ENCODE measurements at places on chromosomes 16 and 17.

DNA sequence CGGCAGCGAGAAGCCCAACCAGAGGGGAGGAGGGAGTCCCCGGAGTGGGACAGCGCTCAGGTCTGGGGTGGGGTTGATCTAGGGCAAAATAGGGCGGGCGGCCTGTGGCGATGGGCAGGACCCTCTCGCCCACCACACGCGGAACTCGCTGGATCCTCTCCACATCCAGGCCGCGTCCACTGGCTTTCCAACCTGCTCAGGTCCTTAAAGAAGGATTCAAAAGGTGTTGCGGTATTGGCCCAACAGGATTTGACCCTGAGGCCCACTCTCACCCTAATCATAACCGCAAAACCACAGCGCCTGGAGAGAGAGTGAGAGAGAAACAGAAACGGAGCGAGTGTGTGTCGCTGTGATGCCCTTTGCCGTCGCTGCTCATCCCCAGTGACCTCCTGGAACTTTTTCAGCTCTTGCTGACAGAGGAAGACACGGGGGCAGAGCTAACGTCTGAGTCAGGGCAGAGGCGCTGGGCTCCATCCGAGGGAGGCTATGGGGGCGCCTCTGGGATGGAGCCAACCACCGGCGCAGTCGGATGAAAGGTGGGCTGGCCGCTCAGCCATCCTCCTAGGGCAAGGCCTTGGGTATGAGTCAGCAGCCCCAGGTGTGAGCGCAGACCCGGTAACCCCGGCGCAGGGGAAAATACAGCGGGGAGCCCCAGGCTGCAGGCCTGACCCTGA, 16.7 kb upstream of the OR1F1 start:
- DNase-seq: peak; percentile 62

- no peak for DNase-seq
Observed at GRCh38 chr17:62186841-62187240, 121.8 kb upstream of the MED13 start.

GRCh38 chr16:67436640-67437193, 5.8 kb downstream of the HSD11B2 start:
- DNase-seq: no peak

DNA sequence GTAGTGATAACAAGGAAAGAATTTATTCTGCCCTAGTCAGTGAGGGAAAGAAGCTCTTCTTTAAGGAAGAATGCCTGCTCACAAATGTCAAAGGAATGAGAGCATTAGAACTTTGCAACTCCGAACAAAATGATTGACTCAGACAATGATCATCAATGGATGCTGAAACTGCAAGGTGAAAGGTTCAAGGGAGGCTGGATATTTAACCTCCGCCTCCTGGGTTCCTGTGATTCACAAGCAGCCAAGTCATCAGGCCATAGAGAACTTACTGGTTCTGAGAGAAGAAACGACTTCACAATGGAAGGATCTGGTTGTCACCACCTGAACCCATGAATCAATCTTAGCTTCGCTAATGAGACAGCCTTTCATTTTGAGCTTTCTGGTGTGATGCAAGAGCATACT, 16.0 kb upstream of the SCNN1B start:
- no peak for DNase-seq

- no peak for DNase-seq
Observed at GRCh38 chr16:17481736-17482135, 11.0 kb upstream of the XYLT1 start.

DNA sequence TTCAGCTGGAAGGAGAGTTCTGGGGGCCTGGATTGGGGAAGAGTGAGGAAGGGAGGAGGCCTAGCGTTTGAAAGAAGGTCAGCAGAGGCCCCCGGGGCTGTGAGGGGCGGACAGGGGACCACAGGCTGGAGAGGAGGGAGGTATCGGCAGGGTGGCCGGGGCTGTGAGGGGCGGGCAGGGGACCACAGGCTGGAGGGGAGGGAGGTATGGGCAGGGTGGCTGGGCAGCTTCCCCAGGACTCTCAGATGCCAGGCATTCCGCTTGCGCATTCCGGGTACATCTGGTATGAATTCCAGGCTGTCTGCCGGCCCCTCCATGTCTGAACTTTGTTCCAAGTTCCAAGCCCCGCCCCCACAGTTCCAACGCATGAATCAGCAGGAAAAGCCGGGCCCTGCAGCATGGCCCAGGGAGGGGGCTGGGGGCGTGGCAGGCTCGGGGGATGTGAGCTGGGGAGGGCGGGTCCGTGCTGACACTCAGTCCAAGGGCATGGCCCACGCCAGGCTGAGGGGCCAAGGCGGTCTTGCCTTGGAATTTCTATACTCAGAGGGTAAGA, 4.3 kb upstream of the TLCD2 start:
- peak; percentile 87 for DNase-seq

- peak; percentile 88 for DNase-seq
Observed at GRCh38 chr16:58336332-58337089, 41.7 kb upstream of the PRSS54 start.

DNA sequence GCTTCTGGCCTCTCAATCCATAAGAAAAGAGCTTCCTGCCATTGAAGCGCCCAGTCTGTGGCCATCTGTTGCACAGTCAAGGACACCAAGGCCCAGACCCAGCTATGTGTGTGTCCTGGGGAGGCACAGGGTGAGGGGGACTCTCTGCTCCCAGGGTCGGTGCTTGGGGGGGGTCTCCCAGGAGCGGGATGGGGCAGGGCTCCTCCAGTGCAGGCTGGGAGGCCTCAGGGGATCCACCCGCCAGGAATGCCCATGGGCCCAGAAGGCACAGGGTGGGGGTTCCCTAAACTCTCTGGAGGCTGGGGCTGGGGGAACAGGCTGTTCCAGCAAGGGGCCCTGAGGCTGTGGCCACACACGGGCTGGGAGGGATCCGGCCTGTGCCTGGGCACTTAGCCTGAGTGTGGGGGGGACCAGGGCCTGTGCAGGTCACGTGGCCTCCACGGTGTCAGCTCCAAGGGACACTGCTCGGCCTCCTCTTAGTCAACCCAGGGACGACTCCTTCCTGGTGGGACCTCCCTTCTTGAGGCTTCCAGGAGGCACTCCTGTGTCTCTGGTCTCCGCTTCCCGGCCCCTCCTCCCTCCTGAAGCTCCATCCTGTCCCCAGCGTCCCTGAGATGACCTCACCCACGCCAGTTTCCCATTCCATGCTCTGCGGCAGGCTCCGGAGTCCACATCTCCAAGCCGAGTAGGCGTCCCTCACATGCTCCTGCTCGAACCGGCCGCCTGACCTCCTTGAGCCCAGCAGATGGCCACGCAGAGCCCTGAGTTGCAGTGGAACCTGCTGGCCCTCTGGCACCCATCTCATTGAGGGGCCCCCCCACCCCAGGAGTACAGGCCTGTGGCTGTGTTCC, 23.1 kb upstream of the BAHCC1 start:
- DNase-seq: peak; percentile 60

GRCh38 chr16:75635036-75635435, 12.0 kb upstream of the ADAT1 start:
- no peak for DNase-seq

GRCh38 chr17:29722411-29723198, 99.9 kb upstream of the CORO6 start:
- DNase-seq: peak; percentile 92

- DNase-seq: no peak
Observed at GRCh38 chr17:15920758-15921239, 24.1 kb upstream of the ADORA2B start.

DNA sequence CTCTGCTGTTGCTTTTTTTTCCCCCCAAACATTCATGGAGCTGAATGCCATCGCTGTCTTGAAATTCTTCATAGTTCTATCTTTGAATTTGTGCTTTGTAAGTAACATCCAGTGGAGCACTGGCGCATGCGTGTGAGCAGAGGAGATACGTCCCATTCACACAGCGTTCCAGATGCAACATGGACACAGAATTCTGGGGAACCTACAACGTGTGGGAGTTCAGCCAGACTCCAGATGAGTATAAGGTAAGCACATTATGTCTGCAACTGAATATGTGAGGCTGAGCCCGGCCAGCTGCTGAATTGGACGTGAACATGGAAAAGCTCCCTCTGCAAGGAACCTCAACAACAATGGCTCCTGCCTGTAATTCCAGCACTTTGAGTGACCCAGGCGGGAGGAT, 4.3 kb upstream of the ATP1B2 start:
- no peak for DNase-seq

DNA sequence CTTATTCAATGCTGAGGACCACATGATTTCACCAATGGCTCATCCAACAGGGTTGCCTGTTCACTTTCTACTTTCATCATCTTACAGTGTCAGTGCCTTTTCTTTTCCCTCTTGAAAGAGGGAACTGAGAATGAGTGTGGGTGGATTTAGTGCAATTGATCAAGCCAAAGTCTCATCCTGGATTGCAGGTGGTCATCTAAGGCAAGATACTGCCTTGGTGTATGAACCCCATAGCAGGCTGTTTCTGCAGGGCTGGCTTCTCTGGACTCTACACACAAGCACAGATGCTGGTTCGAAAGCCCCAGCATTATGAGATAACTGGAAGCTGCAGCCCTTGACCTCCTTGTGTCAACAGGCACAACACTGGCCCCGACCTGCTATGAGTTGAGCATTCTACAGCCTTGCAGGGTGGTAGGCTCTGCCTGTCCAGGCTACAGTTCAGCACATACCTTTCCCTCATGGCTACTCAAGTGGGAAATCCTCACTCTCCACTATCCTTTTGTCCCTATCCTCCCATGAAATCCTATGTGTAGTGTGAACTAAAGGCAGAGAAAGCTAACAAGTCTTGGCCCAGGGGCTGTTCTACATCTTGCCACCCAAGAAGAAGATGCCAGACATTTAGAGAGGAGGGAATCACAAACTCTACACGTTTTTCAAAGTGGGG, 358.7 kb downstream of the SLC39A11 start:
- no peak for DNase-seq

GRCh38 chr17:49571283-49571682, 4.4 kb upstream of the NXPH3 start:
- no peak for DNase-seq

GRCh38 chr17:79915850-79916430, 76.7 kb upstream of the CBX4 start:
- DNase-seq: peak; percentile 69

DNA sequence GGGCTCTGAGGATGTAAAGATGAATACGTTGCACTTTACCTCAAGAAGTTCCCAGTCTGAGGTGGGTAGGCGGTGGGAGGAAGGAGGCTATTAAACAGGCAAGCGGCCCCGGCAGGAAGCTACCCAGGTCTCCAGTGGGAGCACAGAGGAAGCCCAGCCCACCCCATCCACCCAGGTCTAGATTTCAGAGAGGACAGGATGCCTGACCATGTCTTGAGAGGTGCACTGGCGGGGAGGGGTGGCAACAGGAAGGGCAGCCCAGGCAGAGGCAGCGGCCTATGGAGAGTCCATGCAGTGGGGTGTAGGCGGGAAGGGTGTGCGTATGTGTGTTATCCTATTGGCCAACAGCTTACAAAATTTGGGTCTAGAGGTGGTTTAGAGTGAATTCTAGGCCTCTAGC, 13.9 kb downstream of the SARM1 start:
- DNase-seq: peak; percentile 52

- DNase-seq: no peak
Observed at GRCh38 chr17:62578757-62579487, 48.5 kb upstream of the MRC2 start.

DNA sequence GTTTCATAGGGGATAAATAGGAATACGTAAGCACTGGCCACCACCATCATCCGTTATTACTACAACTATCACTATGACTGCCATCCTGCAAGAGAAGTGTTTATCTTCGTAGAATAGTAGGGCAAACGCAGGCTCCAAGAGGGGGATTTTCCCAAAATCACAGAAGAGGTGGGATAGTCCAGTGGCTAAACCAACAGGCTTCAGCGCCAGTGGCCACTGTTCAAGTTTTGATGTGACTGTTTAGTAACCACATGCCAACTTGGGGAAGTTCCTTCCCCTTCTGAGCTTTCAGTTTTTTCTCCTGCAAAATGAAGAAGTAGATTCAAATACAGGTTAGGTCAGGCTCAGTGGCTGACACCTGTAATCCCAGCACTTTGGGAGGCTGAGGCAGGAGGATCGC, 60.7 kb upstream of the GRIN2A start:
- DNase-seq: peak; percentile 20

DNA sequence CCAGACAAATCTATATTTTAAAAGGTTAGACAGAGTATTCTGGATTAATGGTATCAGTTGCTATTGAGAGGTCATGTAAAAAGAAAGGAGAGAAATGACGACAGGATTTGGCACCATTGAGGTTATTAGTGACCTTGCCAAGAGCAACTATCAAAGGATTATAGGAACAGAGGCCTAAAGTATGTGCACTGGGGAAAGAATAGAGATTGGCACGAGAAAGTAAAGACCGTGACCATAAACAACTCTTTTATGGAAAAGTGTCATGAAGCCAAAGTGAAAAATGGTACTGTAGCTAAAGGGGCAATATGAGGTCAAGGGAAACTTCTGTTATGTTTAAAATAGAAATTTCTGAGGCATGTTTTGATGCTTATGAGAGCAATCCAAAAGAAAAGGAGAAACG, 115.2 kb upstream of the KIF2B start:
- no peak for DNase-seq

DNA sequence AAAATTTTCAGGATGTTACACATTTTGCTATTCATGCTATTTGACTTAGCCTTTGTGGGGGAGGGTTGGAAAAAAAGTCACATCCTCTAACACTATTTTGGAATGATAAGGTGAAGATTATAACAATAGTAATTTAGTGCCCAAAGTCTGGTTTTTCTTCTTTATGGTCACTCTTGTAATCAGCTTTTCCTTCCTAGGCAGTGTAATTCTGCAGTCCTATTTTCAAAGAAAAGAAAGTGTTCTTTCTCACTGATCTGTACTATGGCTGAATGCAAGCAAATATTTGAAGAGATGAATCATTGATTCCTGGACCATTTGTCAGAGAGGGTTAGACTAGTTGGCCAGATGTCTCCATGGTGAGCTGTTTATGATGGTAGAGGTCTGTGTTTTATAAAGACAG, 8.4 kb downstream of the RSPRY1 start:
- no peak for DNase-seq

GRCh38 chr16:65314627-65315008, 192.8 kb upstream of the CDH11 start:
- no peak for DNase-seq

DNA sequence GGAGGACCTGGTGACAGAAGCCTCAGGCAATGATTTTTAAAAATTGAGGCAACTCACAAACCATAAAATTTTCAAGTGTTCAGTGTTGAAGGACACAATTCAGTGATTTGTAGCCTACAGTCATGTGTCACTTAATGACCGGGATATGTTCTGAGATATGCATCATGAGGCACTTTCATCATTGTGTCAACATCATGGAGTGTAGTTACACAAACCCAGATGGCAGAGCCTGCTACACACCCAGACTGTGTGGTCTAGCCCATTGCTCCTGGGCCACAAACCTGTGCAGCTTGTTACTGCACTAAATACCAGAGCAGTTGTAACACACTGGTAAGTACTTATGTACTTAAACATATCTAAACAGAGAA, 1.6 kb downstream of the PRSS41 start:
- peak; percentile 44 for DNase-seq

DNA sequence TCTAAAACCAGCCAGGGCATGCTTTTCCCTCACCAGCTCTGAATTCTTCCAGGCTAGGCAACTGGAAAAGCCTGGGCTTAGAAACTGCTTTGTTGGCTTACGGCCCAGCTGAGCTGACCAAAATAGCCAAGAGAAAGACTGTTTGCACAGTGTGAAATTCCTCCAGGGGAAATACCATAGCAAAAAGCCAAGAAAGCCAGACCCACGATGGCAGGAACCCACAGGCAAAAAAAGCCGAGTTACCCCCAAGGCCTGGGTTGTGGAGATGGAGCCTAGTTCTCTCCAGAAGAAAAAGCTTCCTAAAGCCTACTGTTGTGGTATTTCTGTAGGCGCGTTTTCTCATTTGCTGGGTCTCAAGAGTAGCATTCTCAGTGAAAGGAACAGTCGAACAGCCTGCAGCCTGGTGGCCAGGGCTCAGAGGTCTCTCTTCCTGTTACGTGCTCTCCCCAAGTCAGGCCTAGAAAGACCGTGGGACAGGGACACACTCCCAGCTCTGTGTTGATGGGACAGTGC, 9.2 kb downstream of the SP2 start:
- DNase-seq: no peak

- DNase-seq: peak; percentile 54
Observed at GRCh38 chr17:80585890-80586845, 41.5 kb downstream of the RPTOR start.
